Activated CD4-positive, alpha-beta T cell treated with anti-CD3 and anti-CD28 coated beads for 24 hours (primary cell): ENCODE measurements at places on chromosomes 11 and 22.

DNA sequence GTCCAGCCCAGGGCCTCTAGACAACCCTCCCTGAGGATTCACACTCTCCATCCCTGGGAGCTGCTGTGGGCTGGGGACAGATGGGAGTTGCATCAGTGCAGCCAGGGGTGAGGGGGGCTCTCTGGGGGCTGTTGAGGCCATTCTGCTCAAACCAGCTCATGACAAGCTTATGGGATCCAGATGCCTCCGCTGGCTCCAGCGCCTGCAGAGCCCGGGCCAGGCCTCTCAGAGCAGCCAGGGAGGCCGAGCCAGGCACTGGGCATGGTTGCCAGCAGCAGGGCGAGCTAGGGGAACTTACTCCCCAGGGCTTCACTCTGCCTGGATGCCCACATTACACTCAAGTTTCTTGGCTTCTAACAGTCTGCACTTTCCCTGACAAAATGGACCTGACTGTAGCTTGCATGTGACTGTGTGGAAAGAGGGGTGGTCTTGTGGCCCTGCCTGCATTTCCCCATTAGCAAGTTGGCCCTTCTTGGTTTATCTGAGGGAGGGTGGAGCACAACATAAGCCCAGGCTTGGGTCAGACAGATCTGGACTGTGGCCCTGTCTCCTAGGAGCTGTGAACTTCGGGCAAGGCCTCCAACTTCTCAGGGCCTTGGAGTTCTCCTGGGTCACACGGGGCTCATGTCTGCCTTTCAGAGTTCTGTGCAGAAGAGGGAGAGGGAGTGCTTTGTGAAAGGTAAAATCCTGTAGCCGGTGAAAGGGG, 34.5 kb upstream of the CYB5R3 start:
- DNase-seq: no peak

DNA sequence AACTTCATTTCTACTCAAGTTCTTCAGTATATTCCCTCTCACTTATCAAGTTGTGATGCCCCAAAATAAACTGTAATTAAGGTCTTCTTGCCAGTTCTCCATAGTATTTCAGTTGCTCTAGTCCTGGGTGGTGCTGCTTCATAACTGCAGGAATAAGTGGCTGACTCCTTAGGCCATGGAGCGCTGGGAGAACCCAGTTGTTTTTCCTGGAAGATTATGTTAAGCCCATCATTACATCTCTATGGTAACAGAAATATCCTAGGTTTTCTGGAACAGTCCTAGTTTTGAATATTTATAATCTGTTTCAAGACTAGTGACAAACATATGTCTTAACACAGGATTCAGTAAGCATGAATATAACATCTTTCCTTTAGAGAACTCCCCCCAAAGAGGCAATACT, 7.6 kb downstream of the SYTL2 start:
- DNase-seq: no peak

DNA sequence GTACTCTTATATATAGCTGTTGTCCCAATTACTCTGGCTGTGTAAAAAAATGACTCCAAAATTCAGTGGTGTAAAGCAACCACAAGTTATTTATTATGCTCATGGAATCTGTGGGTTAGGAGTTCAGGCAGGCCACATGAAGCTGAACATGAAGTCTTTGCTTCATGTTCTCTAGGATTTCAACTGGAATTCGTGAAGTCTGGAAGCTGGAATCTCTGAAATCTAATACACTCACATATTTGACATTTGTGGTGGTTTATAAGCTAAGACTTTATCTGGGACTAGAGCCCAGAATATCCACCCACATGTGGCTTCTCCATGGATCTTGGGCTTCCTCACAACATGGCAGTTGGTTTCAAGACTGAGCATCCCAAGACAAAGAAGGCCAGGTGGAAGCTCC, 430.6 kb downstream of the MIAT start:
- DNase-seq: no peak

DNA sequence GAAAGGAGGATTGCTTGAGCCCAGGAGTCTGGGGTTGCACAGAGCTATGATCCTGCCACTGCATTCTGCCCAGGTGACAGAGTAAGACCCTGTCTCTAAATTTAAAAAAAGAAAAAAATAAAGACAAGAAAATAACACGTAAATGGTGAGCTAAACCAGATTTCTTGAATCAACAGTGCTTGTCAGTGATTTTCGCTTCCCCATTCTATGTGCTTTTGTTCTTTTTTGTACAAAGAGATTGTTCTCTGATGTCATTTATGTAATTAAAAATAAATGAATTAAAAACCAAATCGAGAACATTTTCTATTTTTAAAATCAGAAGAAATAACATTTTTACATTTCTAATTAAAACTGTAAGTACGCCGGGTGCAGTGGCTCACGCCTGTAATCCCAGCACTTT, 19.8 kb upstream of the SLC29A2 start:
- DNase-seq: no peak

GRCh38 chr11:3128356-3129180, 36.5 kb downstream of the OSBPL5 start:
- no peak for DNase-seq

DNA sequence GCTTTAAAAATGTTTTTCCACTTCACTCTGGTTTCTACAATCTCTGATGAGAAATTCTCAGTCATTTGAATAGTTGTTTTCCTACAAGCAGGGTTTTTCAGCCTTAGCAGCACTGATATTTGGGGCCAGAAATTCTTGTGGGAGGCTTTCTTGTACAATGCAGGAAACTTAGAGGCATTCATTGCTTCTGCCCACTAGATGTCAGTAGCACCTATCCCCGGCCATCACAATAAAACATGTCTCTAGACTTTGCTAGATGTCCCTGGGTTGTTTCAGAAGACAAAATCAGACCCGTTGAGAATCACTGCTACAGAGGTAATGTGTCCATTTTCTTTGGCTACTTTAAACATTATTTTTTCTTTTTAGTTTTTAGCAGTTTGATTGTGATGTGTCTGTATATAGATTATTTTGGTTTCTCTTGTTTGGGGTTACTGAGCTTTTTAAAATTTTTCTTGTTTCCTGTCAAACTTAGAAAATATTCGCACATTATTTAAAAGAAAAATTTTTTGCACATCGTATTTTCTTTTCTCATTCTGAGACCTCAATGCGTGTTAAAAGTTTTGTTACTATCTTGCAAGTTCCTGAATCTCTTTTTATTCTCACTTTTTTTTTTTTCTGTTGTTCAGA, 60.8 kb upstream of the CCDC179 start:
- DNase-seq: no peak

- no peak for DNase-seq
Measured at GRCh38 chr22:48104102-48104738, 1341.8 kb downstream of the TBC1D22A start.

DNA sequence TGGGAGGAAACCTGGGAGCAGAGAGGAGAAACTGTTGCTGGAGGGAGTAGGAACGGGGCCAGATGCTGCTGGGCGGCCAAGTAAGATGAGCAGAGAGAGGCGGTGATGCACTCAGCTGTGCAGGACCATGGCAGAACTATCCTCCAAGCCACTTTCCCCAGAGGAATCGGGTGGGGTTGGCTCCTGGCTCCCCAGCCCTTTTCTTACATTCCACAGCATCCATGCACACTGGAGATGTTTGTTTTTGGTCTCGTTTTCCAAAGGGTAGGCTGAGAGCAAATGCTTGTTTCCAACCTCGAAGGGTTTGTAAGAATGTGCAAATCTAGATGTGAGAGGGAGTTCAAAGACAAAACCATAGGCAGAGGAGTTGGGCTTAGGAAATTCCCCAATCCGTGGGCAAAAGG, 73.2 kb downstream of the DBX1 start:
- DNase-seq: no peak

DNA sequence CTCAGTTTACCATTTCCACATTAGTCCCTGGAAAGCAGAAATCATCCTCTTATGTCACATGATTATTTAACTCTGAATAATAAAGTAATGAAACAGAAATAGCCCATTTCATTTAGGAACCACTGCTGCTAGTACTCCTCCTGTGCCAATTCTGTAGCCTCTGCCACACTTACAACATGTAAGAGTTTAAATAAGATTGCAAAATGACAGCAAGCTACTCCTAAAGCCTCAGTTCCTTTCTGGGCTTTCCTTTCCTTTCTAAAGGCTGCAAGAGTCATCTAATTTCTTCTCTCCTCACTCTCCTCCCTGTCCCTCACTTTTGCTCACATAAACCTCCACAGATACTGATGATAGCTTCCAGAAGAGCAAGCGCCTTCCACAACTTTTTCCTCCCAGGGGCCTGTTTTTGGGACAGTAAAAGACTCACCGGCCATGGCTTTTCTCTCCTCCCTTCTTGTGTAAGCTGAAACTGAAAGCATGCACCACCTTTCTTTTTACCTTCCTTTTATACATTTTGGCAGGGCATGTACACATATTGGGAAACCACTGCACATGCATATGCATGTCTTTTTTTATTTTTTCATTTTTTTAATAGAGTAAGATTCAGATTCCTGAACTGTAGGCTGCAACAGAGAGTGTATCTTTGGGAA, 38.5 kb downstream of the CARD18 start:
- no peak for DNase-seq

DNA sequence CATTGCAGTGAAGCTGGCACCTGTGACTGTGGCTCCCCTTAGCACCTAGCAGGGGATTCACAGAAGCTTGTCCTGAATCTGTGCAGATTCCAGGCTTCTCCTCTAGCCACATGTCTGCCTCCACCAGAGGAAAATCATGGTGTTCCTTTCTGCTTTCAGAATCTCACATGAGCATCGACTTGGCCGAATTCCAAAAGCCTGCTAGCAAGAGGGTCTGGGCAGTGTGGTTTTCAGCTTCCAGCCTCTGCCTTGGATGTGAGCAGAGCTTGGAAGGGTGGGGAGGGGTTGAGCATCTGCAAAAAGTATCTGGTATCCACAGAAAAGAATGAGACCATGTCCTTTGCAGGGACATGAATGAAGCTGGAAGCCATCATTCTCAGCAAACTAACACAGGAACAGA, 911.1 kb downstream of the TBC1D22A start:
- DNase-seq: no peak

GRCh38 chr22:47452184-47452583, 689.7 kb downstream of the TBC1D22A start:
- DNase-seq: no peak

DNA sequence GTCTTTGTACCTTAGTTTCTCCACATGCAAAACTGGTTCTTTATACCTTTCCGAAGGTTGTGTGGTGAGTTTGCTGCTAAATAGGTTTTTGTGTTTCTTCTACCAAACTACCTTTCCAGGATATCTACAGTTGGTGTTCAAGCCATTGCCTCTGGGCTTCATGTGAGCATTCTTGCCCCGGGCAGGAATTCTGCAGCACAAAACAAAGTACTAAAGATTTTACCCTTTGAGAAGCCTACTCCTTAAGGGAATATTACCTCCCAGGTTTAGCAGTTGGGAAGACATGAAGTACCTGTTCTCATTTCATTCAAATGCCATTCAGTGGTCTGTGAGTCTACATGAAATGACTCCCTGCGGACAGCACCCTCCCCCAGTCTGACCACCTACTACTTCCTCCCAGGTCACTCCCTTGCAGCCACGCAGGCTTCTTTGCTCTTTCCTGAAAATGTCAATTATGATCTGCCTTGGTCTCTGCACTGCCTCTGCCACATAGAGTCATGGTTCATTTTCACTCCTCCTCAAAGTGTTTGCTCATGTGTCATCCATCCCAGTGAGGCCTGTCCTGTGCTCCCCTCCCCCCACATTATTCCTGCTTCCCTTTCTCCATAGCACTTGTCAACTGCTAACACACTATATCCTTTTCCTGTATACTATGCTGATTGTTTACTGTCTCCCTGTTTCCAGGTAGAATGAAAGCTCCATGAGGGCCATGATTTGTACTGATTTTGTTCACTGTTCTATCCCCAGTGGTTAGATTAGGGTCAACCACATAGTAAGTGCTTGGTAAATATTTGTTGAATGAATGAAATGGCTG, 36.9 kb downstream of the PACS1 start:
- no peak for DNase-seq

DNA sequence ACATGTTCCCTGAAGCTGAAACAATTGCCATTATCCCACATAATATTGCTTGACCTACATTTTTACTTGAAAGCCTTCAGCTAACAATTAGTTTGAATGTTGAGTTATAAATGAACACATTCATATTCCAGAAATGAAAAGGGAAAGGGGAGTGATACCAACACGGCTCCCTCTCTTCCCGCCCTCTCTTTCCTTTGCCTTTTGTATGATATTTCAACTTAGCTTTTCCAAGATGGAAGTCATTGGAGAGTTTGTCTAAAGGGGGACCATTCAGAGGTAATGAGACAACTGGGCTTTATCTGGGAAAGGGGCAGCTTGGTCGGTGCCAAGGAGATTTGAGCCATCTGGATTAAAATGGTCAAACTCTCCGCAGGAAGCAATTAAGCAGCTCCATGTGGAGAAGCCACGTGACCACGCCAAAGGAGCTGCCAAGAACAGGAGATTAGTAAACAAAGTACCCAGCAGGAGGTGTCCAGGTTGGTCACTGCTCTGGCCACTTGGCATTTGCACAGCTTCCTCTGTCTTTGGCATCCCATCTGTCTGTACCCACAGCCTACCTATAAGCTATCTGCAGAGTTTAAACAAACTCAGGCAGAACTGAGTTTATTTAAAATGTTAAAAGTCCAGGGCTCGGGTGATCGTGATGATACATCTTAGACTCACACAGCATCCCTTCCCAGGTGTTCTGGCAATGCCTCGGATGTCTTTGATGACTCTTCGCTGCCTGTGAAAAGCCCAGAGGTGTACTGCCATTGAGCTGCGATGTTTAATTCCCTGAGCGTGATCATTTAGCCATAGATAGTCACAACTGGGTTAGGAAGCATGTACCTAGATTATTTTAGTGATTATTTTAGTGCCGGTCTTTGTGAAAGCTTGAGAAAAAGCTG, 735.9 kb downstream of the NTM start:
- DNase-seq: no peak

DNA sequence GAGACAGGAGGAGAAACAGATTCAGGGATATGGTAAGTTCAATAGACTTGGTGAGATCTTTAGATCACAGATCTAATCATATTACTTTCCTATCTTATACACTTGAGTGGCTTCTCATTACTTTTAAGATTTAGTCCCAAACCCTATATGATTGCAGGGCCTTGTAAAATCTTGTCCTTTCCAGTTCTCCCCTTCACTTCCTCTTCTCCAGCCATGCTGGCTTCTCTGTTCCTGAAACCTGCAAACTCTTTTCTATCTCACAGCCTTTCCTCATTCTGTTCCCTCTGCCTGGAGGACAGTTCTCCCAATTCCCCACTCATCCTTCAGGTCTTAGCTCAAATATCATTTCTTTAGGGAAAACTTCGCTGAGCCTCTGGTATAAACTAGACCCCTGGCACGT, 65.9 kb upstream of the BIRC3 start:
- no peak for DNase-seq

GRCh38 chr11:18802381-18803257, 11.0 kb upstream of the PTPN5 start:
- DNase-seq: peak; percentile 11
